ENCODE measurements at places on chromosomes 1 and 21.

DNA sequence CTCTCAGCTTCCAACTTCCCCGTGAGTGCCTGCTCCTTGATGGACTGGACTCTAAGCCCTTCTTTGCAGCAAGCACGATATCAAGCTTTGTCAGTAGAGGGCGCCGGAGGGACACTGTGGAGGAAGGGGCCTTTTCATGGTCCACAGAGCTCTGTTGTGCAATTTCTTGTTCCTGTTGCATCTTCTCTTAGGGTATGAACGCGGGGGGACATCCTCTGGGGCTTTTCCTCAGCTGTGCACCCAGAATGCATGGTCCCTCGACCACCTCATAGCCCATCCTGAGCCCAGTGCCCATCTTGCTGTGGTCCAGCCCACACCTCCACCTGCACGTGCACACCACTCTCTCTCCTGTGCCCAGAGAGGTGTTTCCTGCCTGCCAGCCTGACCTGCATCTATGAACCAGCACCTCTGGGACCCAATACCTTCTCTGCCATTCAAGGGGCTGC is 556.8 kb downstream of the PTPRU start:
- peak; percentile 57 for DNase-seq

- DNase-seq: no peak
Measured at GRCh38 chr1:81876901-81877733, 76.4 kb downstream of the ADGRL2 start.

- no peak for DNase-seq
Measured at GRCh38 chr1:156852418-156852874, 6.5 kb downstream of the INSRR start.

DNA sequence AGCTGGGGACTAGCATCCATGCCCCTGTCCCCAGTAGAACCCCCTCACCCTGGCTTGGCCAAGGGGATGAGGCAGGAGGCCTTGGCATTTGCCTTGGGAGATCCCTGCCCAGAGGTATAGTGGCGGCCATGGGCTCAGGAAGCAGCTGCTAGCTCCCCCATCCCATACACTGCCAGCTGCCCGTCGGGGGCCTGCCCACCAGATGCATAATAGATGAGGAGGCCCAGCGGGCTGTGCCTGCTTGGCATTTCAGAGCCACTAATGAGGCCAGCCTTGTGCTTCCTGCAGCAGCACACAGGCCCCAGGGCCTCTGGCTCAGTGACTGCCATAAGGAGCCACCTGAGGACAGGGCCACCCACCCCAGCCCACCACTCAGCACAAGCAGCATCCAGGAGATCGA is 23.6 kb downstream of the RAP1GAP start:
- no peak for DNase-seq

GRCh38 chr1:115654125-115654524 is 12.4 kb downstream of the VANGL1 start:
- no peak for DNase-seq

- DNase-seq: no peak
Measured at GRCh38 chr1:231594123-231594522, 32.5 kb upstream of the DISC1 start.

All from trophoblast cell (in vitro differentiated cells and primary cell).